ENCODE measurements at places on chromosomes 3 and 15. TPM values are rescaled to one million over a fixed set of nuclear protein-coding genes. Genes with fewer than 3 reads are reported as not detected.
A peak's percentile ranks its signal among the peaks of the same experiment; 100 is the strongest.

The ACVR2B gene
- total RNA-seq = 4.8 TPM

The ACY1 gene
- 32.3 TPM for total RNA-seq

The SPATA12 gene
- not detected for total RNA-seq

The TAGLN3 gene
- not detected for total RNA-seq

The CFAP44 gene
- 2.2 TPM for total RNA-seq

The FRMD4B gene
- 16.0 TPM for total RNA-seq

- peak; percentile 75 for DNase-seq
Measured at GRCh38 chr3:150703299-150703755, 393 bp downstream of the ERICH6 start.

GRCh38 chr3:191255156-191255555, 56.1 kb downstream of the OSTN start:
- DNase-seq = no peak

GRCh38 chr3:125107861-125108567, 52.2 kb upstream of the HEG1 start:
- no peak for DNase-seq

GRCh38 chr3:111592143-111592542, 3.0 kb downstream of the ZBED2 start:
- DNase-seq = no peak

GRCh38 chr3:125042725-125043406, 12.9 kb downstream of the HEG1 start:
- peak; percentile 74 for DNase-seq

GRCh38 chr3:130969621-130970020, 57.0 kb downstream of the ASTE1 start:
- no peak for DNase-seq

DNA sequence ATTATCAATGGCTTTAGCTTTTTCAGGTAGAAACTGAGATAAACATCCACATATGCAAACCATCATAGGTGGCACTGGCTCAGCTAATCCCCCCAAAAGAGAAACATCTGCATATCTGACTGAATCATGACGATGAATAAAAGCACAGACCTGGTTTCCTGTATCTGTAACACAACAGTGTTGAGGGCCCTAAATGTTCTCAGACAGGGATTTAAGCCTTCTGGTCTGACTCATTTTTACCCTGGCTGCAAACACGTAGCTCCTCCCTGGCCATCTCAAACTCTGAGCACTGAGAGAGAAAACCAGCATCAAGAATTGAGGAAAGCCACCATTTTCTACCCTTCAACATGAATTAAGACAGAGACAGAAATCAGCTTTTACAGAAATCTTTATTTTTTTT, 35.2 kb downstream of the GLB1 start:
- no peak for DNase-seq

DNA sequence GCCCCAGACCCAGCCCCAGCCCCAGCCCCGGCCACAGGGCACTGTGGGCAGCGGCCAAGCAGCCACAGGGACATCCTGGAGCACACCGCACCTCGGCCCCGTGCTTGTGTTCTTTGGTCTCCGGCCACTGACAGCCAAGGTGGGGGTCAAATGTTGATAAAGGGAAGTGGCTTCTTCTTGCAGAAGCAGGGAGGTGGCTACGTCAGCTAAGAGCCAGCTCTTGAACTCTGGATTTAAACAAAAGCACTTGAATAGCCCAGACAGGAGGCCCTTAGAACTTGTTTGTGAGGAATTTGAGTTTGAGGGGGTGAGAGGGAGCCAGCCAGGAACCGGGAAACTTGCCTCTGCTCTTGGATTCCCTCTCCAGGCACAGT, 135.8 kb upstream of the ABHD17C start:
- no peak for DNase-seq

- no peak for DNase-seq
Measured at GRCh38 chr3:182807061-182807460, 13.8 kb downstream of the ATP11B start.

GRCh38 chr3:147886879-147887278, 477.7 kb downstream of the ZIC1 start:
- DNase-seq = no peak

DNA sequence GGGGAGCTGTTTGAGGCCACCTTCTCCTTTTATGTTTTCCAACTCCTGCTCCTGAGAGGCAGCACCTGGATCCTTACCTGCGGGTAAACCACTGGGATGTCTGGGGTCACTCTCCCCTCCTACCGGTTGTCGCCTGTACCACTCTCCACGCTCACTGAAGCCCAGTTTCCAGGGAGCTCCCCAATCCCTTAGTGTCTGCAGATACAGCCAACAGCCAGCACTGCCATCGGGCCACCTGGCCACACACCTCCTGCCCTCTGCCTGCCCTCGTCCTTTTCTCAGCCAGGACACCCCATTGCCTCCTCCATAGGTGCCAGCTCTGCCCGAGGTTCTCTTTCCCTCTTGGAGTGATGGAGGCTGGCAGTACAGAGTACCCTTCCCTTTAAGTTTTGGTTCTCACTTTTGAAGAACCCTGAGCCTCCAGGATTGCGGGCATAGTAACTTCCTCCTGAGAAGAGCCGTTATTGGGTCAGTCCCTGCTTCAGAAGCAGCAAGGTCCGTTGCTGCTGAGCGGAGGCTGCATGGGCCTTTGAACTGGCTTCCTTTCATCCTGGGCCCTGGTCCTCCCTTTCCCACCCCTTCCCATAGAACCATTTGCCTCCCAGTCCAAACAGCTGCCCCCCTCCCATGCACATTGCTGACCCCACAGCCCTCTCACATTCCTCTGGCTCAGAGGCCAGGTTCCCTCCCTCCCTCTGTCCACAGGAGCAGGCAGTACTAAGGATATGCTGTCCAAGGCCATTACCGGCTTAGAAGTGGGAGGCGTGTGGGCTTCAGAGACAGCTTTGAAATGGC, 30.9 kb downstream of the ARNT2 start:
- no peak for DNase-seq

DNA sequence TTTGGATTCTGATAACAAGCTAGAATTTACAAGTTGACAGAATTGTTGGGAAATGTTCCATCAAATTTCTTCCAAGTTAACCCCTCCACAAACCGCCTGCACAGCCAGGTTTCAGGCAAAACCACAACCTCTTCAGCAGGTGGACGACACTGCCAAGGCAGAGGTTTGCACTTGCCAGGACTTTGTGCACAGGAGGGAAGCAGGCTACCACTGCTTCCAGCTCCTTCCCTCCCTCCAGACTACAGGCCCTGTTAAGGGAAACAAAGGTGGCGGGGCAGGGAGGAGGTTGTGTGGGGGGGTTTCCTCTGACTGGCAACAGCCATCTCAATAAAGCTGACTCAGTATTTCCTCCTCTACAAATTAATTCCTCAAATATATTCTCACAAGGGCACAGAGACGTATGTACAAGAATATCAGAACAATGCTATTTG, 42.2 kb downstream of the TBC1D2B start:
- no peak for DNase-seq

- DNase-seq = no peak
Measured at GRCh38 chr3:154759966-154760365, 320.2 kb upstream of the MME start.

DNA sequence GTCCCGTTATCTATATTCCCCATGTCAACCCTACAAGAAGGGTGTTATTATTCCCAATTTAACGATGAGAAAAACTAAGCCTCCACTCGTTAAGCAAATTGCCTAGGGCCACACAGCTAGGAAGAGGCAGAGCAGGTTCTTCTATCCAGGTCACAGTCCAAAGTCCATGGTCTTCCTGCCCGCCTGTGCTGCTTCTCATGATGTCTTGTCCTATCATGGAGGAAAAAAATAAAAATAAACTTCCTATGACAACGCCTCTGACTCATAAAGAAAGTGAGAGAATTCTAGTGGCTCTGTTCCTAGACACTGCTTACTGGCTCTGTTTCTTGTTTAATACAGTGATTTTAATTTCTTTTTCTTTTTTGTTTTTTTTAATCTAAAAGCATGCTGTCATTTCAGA, 9.7 kb downstream of the COL8A1 start:
- DNase-seq = no peak

DNA sequence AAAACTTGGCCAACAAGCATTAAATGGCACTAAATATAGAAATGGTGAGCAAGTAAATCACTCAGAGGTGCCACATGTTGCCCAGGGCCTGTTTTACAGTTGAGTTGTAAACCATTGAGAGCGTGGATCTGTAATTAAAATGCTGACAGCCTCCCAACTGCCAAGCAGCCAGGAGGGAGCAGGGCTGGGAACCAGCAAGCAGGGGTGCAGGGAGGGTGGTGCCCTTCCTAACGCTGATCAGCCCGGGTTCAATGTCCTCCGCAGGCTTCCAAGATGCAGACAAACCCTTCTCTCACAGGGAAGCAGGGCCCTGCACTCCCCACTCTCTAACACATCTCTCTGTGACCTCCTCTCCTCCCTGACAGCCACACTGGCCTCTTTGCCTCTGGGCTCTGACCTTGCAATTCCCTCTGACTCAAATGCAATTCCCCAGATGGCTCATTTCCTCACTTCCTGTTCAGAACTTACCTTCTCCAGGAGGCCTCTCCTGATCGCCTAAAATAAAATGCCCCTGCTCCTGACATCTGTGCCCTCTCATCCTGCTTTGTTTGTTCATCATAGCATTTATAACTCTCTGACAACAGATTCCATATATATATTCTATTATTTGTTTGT, 40.0 kb downstream of the WNT7A start:
- DNase-seq = no peak

DNA sequence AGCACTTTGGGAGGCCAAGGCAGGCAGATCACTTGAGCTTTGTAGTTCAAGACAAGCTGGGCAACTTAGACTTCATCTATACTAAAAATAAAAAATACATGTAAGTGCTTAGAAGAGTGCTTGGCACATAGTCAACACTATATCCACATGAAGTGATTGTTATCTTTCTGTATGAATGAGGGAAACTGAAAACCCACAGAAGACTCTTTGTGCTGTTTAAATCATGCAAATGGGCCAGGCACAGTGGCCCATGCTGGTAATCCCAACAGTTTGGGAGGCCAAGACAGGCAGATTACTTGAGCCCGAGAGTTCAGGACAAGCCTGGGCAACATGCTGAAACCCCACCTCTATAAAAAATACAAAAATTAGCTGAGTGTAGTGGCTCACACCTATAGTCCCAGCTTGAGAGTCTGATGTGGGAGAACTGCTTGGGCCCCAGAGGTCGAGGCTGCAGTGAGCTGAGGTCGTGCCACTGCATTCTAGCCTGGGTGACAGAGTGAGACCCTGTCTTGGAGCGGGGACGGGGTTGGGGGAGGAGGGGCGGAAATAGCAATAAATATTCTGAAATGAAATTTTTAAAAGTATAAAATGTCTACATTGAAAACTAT, 129.7 kb downstream of the NR2E3 start:
- no peak for DNase-seq

DNA sequence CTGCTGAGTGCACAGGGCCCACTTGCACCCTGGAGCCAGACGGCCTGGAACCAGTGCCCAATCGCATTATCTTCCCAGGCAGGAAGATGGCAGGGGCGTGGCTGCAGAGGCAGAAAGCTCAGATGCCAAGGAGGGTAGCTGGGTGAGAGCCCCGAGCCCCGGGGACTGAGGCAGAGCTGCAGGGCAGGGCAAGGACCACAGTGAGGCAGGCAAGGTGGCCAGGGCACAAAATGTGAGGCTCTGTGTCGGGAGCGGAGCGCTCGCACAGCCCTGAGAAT, 1.6 kb upstream of the CCDC33 start:
- DNase-seq = no peak

GRCh38 chr3:187166750-187167149, 27.5 kb upstream of the RPL39L start:
- DNase-seq = no peak

GRCh38 chr3:150960708-150961684, 11.5 kb downstream of the CLRN1 start:
- DNase-seq = no peak

GRCh38 chr15:82572986-82573385, 32.7 kb upstream of the RPS17 start:
- no peak for DNase-seq

GRCh38 chr3:189981668-189982067, 139.0 kb downstream of the P3H2 start:
- DNase-seq = no peak

- no peak for DNase-seq
Measured at GRCh38 chr15:64686130-64686735, 89.2 kb downstream of the RBPMS2 start.

DNA sequence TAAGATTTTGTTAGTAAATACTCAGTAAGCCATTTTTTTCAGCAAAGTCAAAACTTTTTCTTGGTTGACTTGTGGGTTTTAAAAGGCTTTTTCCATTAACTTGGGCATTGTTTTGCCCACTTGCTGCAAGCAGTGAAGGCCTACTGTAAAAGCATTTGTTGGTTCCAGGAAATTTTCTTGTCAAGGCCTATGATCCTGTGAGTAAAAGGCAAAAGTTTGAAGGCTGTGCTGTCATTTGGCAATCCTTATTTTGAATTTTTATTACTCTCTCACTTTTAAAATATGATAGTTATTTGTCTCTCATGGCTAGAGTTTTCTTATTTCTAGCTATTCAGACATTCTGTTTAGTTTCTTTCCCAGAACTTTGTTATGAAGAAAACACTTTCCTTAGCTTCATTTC, 13.0 kb downstream of the P2RY12 start:
- DNase-seq = no peak

GRCh38 chr3:194756791-194757325, 71.2 kb downstream of the FAM43A start:
- DNase-seq = no peak

GRCh38 chr3:106635271-106635670, 742.0 kb upstream of the CCDC54 start:
- no peak for DNase-seq

DNA sequence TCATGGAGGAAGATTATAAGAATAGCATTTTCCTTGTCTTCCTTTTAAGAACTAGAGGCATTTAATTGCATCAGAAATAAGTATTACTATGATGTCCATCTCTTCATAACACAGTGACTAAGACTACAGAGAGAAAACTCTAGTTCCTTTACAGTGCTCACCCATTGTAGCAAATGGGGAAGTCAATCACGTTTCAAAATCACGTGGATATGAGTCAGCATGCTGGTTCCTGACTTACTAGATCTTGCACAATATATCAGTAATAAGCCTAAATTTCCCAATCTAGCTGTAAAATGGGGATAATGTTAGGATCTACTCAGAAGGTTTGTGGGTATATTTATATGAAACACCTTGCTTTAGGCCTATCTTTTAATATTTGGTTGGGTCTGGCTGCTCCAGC, 254.8 kb upstream of the EOMES start:
- DNase-seq = no peak

DNA sequence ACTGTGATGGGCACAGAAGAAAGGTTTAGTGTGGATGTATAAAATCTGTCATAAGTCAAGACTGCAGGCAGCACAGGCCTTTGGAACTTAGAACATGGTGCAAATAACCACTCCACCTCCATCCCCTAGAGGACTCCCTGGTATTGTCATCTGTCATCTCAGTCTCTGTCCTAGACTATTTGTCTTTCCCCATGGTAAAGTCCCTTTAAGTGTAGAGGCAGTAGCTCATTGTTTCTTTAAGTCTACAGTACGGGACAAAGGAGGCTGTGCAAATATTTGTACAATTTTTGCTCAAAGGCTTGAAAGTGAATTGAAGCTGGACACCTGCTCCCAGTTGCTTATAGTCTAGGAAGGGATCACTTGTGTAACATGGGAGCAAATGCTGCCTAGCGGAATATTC, 3.2 kb upstream of the PXYLP1 start:
- no peak for DNase-seq

GRCh38 chr15:80695911-80696661, 976 bp downstream of the ABHD17C start:
- DNase-seq = peak; percentile 69

GRCh38 chr3:26652164-26652563, 29.6 kb downstream of the LRRC3B start:
- peak; percentile 79 for DNase-seq
